ENCODE measurements at places on chromosomes 3 and 15.

DNA sequence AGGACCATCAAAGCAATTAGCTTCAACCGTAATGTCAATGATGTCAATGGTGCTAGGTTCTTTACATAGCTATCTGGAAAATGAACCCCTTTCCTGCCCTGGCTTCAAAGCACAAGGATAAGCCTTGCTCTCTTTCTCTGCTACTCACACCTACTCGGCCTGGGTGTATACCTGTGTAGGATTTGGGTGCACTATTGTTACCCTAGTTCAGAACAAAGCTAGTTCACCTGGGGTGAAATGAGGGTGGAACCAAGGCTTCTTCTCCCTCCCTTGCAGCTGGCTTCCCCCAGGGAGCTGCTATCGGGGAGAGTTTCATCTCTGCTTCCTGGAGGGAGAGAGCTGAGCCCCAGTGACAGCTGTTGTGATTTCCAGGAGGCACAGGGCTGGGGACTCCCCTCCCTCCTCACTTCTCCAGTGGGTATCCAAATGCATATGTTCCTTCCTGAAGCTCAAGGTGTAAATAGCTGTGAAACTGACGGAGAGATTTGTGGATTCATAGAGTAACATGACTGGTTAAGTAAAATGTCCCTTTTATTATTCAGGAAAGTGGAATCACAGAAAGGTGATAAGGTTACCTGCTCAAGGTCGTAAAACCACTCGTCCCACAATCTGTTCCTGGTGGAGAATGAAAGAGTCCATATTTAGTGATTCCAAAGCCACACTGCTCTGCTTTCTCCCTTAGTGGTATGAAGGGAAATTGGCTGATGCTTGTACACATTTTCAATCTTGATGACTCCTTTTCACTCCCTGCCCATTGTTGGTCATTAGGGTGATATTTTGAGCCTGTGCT lies 11.8 kb upstream of the C3orf70 start:
- DNase-seq, result no peak

DNA sequence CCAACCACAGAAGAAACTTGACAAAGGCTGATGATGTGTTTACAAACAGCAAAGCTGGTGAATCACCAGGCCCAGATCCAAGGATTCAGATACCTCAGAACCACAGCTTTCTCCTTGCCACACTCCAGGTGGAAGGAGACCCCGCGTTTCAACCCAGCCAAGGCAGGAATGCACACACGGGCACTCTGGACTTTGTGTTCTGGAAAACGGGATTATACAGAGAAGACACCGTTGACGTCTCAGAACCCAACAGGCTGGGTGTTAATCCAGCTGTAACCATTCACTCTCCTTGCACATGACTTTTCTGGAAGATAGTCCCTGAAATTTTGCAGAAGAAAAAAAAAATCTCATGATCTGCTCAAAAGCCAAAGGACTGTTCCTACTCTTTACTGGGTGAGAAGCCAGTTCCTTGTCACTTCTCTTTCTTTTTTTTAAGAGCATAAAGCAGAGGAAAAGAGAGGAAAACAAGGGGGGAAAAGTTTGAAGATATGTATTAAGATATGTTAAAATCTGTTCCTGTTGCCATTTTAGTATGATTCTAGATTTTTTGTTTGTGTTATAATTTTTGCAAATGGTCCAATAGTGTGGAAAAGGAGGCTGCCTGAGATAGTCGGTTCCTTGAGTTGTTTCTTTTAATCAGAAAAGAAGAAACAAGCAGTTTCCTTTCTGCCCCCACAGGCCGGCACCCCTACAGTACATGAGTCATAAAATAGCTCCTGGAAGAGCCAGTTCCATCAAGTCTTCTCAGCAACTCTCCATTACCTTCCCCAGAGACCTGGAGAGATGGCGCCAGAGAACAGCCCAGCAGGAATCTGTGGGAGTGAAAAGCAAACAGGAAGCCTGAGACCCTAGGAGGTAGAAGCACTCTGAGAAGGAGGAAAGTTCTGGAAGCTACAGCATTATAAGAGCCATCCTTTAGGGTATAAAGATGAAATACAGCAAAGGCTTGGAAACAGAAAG lies 73.1 kb downstream of the RORA start:
- no peak for DNase-seq

DNA sequence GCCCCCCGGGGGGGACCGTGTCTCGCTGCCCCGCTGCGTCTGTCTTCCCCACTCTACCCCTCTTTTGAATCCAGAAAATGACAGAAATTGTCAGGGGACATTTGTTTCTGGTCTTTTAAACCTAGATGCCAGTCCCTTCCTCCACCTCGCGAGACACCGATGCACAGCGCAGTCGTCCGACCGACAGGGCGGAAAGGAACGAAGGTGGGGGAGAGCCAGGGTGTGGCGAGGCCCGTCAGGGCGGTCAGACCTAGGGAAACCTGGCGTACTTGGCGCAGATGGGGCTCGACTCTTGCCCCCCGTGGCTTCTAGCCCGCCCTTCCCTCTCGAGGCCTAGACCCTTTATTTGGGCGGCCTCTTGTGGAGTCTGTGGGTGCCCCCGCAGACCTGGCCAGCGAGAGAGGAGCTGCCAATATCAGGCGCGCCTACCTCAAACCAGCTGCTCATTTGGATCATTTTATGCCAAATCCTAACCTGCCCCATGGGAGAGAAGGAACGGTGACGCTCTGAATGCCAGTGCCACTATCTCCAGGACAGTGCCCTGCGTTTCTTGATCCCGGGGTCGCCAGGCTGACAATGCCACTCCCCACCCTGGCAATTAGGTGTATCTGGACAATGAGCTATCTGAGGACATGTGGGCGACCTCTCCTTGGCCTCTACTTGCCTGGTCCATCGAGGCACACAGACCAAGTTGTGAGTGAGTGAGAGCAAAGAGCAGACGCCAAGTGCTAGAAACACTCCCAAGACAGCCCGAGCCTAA lies 500 bp upstream of the RAB6B start:
- DNase-seq, result no peak

DNA sequence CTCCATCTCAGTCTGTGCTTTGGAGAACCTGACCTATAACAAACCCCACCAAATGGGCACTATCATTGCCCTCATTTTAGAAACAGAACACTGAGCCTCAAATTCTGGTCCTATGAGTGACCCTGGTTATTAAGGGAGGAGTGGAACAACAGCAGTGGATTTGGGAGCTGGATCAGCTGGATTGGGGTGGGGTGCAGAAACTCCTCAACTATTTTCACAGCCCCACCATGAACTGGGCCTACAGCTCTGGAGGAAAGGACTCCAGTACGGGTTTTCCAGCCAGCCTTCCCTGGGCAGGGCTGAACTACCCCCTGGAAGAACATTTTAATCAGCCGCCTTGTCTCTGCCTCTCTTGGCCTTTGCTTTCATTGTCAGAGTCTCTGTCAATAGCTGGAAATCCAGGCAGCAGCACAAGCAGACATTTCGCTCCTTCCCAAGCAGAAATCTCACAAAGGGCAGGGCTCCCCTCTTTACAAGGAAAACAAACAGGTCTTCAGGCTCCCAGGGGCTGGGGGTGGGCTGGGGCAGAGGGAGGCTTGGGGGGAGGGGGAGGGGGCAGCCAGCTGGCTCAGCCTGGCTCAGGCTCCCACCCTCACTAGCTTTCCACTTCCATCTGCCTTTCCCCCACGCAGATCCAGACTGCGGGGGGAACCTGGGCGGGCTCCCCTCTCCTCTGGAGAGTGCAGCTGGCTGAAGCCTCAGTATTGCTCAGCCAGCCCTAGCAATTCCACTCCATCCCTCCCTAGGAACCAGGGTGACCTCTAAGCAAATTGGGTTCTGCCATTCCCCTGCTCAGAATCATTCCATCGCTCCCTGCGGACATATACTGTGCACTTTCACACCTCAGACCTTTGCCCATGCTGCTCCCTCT lies 13.7 kb upstream of the TLE3 start:
- DNase-seq, result no peak

DNA sequence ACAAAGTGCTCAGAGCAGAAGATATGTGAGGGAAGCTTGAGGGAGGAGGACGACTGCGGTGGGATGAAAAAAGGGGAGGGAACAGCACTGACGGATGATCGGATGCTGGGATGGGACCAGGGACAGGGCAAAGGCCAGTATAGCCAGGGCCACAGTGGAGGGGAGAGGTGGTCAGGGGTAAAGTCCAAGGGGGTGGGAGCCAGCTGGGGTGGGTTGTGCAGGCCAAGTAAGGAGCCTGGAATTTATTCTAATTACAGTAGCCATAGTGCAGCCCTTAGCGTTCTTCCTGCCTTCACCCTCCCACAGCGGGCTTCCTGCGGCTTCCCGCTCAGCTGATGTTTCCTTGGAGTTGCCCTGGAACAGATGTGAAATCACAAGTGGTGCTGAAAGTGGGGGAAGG lies 7.6 kb upstream of the APEH start:
- no peak for DNase-seq

DNA sequence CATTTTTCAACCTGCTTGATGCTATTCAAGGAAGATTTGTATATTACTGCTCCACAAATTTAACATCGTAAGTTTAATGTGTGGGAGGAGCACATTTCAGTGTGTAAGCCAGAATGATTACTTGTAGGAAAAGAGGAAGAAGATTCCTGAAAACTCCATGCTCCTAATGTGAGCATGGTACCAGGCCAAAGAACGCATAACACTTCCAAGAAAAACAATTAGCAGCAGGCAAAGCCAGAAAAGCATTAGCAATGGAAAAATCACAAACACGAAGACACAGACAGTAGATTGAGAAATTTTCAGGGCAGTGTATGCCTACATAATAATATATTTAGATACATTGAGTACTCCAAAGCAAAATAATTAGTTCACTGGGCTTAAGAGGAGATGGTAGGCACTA lies 96.6 kb upstream of the CBLB start:
- DNase-seq, result no peak

DNA sequence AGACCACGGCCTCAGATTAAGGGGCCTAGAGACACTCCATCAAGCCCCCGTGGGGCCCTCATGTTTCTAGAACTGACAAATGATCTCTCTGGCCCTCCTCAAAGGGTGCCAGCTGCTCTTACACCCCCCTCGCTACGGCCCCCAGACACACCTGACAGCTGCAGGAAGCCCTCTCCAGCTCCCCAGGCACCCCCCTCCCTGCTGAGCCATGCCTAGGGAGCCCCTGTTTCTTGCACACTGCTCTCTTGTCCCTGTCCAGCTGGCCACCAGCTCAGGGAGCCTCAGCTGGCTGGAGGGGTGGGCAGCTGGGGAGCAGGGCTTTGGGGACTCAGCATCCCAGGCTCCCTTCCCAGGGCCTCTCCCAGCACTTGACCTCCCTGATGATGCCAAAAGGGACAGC lies 14.8 kb downstream of the TNK2 start:
- DNase-seq, result no peak

- DNase-seq, result no peak
These were observed 13.9 kb downstream of the ANKDD1A start for GRCh38 chr15:64925335-64926330.

DNA sequence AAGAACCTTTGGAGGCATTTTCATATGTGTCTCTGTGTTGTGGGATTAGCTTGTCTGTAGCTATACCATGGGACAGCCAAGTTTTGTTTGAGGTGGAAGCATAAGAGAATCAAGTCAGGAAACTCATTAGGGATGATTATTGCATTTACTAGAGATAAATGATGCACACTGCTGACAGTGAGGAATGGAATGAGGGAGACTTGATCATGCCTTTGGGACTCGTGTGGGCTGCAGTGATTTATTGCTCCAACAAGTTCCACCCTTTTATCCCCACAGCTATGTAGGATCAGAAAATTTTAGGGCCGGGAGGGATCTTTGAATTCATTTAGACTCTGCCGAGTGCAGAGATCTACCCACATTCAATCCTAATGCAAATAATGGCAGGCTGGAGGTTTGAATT lies 16.3 kb downstream of the ZNF385D start:
- no peak for DNase-seq
